ENCODE measurements at places on chromosomes 1 and 21.

GRCh38 chr1:101645810-101646209 is 350.9 kb downstream of the OLFM3 start:
- DNase-seq: no peak

DNA sequence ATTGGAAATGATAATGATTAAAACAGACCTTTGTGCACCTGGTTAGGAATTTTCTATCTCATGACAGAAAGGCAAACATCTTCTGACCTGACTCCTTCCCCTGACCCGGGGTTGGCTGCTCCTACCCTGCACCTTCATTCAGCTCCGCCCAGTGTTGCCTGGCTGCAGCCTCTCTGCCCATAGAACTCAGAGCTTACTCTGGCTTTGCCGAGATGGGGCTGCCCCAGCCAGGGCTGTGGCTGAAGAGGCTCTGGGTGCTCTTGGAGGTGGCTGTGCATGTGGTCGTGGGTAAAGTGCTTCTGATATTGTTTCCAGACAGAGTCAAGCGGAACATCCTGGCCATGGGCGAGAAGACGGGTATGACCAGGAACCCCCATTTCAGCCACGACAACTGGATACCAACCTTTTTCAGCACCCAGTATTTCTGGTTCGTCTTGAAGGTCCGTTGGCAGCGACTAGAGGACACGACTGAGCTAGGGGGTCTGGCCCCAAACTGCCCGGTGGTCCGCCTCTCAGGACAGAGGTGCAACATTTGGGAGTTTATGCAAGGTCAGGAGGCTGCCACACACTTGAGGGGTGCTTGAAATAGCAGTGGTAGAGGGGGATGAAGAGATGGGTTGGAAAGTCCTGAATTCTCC is at the start of gene DIO1:
Gene DIO1, plus strand, starts transcription at position 189 of the 638 bp plus-strand sequence. Its CDS starts 24 bp downstream, at position 213.
- no peak for DNase-seq

DNA sequence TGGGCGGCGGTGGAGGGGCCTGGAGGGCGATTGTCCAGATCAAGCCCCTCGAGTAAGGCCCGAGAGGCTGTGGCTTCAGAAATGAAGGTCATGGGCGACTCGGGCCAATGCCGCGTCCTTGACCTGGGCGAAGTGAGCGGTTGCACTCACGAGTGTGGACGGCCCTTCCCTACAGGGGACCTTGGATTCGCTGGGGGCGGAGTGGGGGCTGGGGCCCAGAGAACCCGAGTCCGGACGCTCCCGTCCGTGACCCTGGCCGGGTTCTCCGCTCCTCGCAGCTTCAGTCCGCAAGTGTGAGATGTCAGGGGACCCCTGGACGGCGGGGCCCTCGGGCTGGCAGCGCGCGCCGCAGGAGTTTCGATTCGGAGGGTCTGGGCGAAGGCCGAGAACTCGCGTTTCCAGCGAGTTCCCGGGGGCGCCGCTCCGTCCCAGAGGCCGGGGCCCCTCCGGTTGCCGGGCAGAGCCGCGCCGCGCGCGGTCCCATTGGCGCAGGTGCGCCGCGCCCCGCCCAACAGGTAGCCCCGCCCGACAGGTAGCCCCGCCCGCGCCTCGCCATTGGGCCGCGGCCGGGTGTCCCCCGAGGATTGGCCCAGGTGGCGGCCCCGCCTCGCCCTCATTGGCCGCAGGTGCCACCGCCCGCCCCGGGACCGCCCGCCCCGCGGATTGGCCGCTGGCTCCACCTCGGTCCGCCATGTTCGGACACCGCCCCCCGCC is at the start of gene PRKCZ:
Gene PRKCZ, plus strand, starts transcription at position 694 of the 714 bp plus-strand sequence. CDS start 220 bp downstream, outside the sequence.
- DNase-seq: peak; percentile 77

DNA sequence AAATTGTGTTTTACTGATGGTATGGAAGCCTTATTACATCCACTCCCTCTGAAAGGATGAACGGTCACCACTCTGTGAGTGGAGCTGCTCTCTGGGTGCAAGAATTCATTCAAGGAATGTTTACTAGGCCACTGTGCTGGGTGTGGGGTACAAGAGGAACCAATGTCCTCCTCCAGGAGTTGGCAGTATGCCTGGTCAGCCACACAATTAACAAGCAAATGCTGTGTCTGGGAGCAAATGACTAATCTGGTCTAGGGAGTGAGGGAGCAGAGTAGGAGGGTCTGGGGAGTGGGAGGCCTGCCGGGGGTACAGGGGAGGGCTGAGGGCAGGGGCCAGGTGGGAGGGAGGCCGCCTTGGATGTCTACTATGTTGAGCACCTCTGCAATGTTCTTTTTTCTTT is 27.2 kb upstream of the TDRD10 start:
- no peak for DNase-seq

GRCh38 chr1:119662034-119662437 is 14.0 kb upstream of the ZNF697 start:
- no peak for DNase-seq

- DNase-seq: no peak
Measured at GRCh38 chr1:162384116-162384515, 2.6 kb downstream of the C1orf226 start.

- DNase-seq: no peak
Measured at GRCh38 chr1:228095161-228095560, 8.0 kb downstream of the C1orf35 start.

DNA sequence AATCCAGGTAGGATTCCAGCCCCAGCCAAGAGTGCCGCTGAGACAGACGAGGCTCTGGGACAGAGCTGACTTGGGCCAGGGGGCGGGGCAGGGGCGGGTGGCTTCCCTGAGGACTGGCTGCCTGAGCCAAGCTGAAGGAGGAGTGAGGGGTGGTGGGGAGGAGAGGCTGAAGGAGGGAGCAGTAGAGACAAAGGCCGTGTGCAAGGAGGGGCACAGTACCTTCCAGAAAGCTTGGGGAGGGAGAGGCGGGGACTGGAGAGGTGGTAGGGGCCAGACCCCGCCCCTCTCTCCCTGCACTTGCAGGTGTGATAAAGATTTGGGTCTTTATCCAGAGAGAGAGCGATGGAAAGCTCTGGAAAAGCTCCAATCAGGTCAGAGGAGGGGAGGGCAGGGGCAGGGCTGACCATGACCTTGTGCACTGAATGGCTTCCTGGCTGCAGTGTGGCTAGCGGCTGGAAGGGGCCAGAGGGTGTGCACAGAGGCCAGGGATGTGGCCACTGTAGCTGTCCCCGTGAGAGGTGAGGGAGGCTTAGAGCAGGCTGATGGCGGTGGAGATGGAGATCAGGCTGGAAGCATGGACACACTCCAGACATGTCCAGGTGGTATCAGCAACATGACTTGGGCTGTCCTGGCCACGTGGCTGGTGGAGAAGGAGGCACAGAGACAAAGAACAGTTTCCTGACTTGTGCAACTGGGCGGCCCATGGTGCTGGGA is 6.7 kb upstream of the EPHA8 start:
- DNase-seq: no peak

GRCh38 chr1:86068841-86069756 is 87.5 kb downstream of the COL24A1 start:
- DNase-seq: no peak

- DNase-seq: no peak
Measured at GRCh38 chr1:78543941-78544643, 53.3 kb downstream of the PTGFR start.

DNA sequence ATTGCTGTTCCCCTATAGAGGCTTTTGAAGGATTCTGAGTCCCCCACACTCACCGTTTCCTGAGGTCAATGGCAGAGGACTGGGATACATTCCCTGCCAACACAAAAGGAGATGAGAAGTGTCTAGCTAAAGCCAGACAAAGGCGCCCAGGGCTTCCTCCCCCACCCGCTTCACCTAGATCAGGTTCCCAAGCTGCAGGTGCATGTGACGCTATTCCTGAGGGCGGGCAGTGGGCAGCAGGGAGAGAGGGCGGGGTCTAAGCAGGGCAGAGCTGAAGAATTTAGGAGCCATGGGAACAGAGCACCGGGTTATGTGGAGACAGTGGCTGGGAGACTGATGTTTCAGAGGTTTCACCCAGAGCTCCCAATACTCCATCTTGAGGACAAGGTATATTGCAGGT is 6.0 kb upstream of the ARHGEF2 start:
- DNase-seq: peak; percentile 80

- no peak for DNase-seq
Measured at GRCh38 chr1:97499667-97500066, 421.2 kb downstream of the DPYD start.

- DNase-seq: no peak
Measured at GRCh38 chr1:21149855-21150432, 26.8 kb downstream of the EIF4G3 start.

- no peak for DNase-seq
Measured at GRCh38 chr21:27812279-27812678, 845.4 kb upstream of the ADAMTS5 start.

- no peak for DNase-seq
Measured at GRCh38 chr1:244322791-244323521, 128.8 kb downstream of the ADSS2 start.

DNA sequence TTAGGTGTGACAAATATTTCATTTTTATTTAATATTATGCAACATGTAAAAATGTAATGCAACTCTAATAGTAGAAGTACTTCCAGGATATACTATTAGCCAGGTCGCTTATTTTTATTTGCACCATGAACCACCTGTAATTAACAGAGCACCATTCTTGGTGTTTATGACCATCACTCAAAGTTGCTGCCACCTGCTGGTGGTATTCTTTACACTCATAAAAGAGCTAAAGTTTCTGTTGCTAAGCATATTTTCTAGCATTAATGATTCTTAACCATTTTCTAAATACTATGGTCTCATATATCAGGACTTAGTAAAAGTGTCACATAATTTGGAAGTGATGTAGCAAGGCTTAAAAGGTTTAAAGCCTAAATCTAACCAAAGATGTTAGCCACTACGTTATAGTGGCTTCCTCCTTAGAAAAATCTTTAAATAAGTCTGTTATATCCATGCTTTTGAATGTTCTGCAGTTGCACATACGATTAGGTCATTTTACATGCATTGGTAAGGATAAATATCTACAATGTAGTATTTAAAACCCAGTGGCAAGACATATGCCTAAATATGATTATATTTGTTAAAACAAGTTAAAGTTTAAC is 244.5 kb downstream of the NEGR1 start:
- DNase-seq: no peak

DNA sequence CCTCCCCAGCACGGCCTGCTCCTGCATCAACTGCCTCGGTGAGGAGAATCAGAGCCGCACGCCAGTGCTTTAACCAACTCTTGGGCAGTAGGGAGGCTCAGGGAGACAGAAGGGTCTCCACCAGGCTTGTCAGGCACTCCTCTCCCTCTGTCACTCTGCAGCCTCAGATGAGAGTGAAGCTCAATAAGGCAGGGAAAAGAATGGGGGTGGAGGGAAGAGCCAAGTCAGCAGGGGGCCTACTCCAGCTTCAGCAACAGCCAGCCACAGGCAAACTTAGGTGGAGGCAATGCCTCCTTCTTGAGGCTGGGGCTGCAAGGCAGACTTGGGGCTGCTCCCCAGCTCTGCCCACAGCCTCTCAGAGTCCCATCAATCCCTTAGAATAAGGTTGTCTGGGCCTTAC is 51.8 kb upstream of the A3GALT2 start:
- no peak for DNase-seq

- DNase-seq: peak; percentile 64
Measured at GRCh38 chr1:41496080-41497055, 11.9 kb upstream of the EDN2 start.

DNA sequence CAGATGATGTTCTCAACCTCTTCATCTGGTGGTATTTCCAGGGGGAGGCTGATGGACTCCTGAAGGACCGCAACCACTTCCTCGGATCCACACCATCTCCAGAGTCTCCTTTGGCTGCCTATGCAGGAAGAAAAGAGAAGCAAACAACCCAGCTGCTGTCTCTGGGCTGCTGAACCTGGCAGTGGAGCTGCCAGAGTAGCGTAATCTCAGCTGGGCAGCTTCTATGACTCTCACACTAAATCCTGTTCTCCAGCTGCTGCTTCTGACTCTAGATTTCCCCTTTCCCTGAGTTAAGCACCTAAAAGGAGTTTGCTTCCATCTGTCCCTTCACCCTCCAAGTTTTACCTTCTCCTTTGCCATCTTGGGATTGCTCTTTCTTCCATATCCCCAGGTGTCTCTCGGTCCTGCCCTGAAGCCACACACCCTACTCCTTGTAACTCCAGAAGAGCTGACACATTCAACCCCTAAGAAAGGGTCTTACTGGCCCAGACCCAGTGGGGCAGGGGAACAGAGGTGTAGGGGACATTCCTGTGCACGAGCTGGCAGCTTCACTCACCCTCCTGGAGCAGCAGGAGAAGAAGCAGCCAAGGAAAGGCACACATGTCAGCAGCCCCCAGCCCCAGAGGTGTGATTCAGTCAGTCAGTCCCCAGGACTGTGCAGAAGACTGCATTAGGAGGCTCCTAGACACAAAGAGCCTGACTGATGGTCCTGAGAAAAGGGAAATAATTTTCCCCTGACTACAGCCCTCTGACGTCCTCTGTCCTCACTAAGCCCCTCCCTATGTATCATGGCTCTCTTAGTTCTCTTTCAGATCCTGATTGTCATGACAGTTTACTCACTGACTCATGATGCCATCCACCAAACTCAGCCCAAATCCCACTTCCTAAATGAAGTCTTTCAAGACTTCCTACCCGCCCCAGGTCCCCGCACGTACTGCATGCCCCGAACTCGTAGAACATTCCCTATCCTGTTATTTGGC is at the start of gene SLAMF9:
Gene SLAMF9, minus strand, starts transcription at position 702 of the 980 bp plus-strand sequence. Its CDS starts 100 bp downstream, at position 602.
- DNase-seq: no peak

- no peak for DNase-seq
Measured at GRCh38 chr1:172499636-172500141, 33.3 kb upstream of the SUCO start.

GRCh38 chr1:182955596-182956588 is 2.9 kb upstream of the SHCBP1L start:
- no peak for DNase-seq

- no peak for DNase-seq
Measured at GRCh38 chr1:40621821-40622450, 43.5 kb downstream of the RIMS3 start.

- DNase-seq: no peak
Measured at GRCh38 chr1:177561436-177561835, 390.7 kb downstream of the BRINP2 start.

GRCh38 chr1:59006289-59006658 is 222.4 kb upstream of the JUN start:
- DNase-seq: no peak

GRCh38 chr1:84353695-84354094 is 44.6 kb upstream of the DNASE2B start:
- no peak for DNase-seq

GRCh38 chr1:164771619-164772361 is 212.8 kb downstream of the PBX1 start:
- no peak for DNase-seq

- DNase-seq: no peak
Measured at GRCh38 chr1:205064301-205064700, 20.0 kb downstream of the TMEM81 start.

DNA sequence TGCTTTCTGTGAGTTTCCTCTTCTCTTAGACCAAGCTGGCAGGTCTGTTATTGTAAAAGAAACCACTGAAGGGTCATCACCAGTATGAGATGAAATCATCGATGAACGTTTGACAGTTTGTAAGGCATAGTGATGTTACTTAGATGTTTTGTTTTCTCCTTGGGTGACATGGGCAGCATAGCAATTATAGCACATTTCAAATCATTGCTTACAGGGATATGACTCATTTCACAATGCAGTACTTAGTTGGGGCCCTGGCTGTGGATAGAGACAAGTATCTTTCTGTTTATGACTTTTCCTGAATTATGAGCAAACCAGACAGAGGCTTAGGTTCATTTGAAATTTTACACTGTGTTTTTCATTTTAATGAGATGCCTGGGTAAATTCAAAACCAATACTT is 313.0 kb downstream of the RWDD3 start:
- DNase-seq: no peak

- DNase-seq: no peak
Measured at GRCh38 chr1:26690576-26691031, 5.2 kb upstream of the ARID1A start.

Measured in NCI-H774 (cell line).